Skin of body (tissue), 3 donors: ENCODE measurements at places on chromosomes 5 and 9. TPM values are rescaled to one million over a fixed set of nuclear protein-coding genes. Genes with fewer than 3 reads are reported as not detected.

- no peak for DNase-seq
Observed at GRCh38 chr5:96743805-96744204, 63.9 kb downstream of the ERAP1 start.

The SPATA9 gene
- total RNA-seq = 2.3 TPM

GRCh38 chr5:165783024-165783423 is 2277.6 kb downstream of the MAT2B start:
- no peak for DNase-seq

The SLC34A1 gene
- total RNA-seq = not detected

- DNase-seq = peak; percentile 24
Observed at GRCh38 chr5:15105799-15106393, 234.3 kb upstream of the ANKH start.

DNA sequence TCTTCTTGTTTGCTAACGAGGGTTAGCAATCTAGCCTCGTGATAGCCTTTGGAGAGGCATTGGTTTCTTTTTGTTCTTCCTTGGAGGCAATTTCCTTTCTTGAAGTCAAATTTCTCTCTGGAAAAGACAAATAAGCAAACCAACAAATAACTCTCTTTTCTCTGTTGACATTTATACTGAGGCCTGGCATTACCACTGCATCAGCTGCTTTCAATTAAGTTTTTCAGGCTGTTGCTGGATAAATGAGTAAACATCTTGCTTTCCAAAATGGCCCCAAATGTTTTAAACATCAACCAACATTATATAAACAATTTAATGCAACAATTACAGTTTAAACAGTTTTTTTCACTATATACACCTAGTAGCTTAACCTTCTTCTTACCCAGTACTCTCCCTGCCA is 264.4 kb downstream of the HTR1A start:
- DNase-seq = peak; percentile 0

DNA sequence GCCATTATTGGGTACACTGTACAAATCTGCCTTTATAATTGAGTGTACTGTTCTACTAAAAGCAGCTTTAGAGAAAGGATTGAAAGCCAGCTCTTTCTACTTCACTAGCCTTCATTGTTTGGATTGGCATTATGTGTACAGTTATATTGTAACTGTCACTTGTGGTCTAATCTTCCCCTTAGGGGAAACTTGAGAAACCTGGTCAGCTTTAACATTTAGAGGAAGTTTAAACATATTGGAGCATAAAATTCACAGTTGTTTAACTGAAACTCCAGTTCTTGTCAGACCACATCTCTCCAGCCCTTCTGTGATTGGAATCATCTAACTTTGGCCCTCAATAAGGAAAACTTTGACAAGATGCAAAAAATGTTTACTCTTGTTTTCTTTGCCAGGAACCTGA is 24.6 kb downstream of the PIK3R1 start:
- DNase-seq = no peak

- DNase-seq = no peak
Observed at GRCh38 chr5:463301-463700, 20.3 kb downstream of the EXOC3 start.

- no peak for DNase-seq
Observed at GRCh38 chr9:134590240-134591081, 51.1 kb upstream of the COL5A1 start.

GRCh38 chr5:51375084-51375483 is 8.2 kb upstream of the ISL1 start:
- DNase-seq = no peak

The MEGF9 gene
- total RNA-seq = 24.2 TPM

DNA sequence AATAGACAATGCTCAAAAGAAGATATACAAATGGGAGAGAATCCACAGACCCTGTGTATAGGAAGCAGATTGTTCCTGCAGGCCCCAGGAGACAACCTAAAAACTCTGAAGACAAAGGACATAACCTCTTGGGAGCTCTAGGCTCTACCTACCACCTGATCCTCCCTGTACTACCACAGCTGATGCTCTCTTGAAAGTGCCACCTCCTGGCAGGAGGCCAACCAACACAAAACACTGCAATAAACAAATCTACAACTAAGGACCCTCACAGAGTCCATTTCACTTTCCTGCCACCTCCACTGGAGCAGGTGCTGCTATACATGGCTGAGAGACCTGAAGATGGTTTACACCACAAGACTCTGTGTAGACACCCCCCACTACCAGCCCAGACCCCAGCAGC is 49.0 kb downstream of the STARD4 start:
- DNase-seq = no peak

The DBH gene
- total RNA-seq = under 0.01 TPM

DNA sequence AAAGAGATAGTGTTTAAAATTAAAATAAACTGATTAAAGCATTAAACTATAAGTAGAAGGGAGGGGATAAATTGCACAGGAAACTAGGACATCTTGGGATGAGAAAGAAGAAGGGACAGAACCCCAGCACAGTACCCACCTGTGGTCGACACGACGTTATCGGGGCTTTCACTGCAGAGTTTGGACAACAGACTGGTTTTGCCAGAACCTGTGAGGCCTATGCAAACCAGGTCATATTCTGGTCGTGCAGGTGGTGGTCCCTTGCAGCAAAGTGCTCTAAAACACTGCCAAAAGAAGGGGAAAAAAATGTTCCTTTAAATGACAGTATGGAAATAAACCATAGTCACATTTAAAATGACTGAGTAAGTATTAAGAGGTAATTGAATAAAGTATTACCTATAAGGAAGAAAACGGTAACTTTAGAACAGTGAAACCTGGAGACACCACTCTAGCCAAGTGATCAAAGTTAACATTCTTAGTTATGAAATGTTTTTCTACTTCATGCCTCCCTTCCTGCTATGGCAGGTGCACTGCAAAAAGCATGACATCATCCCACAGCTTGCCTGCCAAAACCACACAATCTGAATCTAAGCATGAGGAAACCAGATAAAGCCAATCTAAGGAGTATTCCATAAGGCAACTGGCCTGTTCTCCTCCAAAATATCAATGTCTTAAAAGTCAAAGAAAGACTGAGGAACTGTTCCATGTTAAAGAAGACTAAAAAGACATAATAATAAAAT is 138.6 kb downstream of the ARL15 start:
- no peak for DNase-seq

DNA sequence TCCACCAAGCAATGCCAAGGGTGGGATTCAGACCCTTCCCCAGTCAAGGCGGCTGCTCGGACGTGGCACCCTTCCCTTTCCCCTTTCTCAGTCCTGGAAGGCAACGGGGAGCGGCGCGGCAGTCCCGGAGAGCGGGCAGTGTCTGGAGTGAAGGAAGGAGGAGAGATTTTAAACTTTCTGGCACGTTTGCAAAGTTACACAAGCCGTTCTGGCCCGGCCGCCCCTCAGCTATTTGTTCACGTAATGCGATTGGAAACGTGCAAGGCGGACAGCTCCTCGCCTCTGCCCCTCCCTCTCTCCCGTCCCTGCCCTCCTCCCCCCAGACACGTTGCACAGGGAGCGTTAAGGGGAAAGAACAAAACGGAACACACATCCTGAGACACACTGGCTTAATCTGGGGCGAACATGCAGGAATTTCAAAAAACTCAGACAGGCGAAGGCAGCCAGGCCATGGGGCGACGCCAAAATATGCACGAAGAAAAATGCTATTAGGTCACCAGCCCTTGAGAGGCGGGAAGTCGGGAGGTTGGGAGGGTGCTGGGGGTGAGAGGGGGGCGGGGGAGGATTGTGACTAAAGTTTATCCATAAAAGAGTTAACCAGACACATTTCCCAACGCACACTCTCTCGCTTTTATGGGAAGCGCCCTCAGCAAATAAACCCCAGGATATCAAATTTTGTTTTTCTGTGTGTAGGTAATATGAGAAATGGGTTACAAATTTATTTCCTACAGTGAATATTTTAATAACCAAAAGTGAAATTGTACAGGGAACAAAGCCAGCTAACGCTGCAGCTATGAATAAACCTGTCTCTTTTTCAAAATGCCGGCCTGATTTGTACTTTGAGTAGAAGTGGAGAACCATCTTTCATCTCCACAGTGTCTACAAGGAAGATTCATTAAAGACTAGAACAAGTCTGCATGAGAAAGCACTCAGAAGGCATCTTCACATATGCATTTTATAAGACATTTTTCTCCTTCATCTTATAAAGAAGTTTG is at the start of gene LOX:
Gene LOX (minus strand): TSS at position 144 of the 995 bp plus-strand sequence. CDS start 274 bp downstream, outside the sequence.
- peak; percentile 95 for DNase-seq

DNA sequence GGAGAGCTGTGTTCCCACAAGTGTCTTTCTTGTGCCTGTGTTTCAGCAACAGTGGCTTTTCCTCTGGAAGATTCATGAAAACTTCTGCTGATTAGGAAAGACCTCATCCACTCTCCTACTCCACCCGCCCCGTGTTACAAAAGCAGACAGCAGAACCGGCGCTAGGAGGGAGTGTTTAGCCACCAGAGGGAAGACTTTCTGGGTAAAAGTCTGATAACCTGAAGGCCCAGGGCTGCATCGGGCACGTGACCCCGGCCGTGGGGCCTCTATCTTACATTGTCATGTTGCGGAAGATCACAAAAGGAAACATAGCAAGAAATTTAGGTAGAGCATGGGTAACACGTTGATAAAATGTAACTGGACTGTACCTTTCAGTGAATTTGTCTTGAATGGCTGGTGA is 32.0 kb upstream of the DMRT2 start:
- peak; percentile 12 for DNase-seq

DNA sequence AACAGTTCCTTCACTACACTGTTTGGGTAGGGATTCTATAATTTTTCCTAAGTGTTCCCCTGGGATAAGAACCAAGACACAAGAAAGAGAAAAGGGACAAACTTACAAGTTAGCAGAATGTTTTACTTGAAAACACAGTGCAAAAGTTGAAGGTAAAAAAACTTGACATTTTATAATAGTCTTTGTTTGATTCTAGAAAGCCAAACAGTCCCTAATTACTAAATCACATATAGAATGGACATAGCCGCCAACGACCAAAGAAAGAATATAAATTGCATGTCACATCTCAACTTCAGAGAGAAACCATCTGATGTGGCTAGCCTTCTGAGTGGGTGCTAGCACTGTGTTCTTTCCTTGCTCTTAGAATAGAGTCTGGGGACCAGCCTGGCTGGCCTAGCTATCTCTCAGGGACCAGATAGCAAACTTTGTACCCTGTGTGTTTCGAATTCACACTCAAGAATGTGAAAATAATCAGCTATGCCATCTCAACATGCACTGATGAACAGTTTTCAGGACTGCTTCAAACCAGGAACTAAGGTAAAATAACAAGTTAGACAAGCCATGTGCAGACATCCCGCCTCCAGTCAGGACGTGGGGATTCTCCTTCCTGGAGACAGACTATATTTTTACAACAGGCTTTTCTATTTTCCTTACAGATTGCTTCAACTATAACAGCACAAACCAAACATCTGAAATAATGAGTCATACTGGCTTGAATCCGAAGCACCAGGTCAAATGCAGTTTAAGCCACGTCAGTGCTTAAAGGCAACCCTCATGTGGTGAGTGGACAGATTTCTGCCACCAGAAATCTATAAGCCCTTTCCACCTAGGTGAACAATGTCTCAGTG is 53.7 kb downstream of the LHFPL2 start:
- DNase-seq = peak; percentile 88

The CEP78 gene
- 22.7 TPM for total RNA-seq

- DNase-seq = peak; percentile 35
Observed at GRCh38 chr5:121053055-121053985, 589.2 kb downstream of the PRR16 start.

The IFNB1 gene
- not detected for total RNA-seq

DNA sequence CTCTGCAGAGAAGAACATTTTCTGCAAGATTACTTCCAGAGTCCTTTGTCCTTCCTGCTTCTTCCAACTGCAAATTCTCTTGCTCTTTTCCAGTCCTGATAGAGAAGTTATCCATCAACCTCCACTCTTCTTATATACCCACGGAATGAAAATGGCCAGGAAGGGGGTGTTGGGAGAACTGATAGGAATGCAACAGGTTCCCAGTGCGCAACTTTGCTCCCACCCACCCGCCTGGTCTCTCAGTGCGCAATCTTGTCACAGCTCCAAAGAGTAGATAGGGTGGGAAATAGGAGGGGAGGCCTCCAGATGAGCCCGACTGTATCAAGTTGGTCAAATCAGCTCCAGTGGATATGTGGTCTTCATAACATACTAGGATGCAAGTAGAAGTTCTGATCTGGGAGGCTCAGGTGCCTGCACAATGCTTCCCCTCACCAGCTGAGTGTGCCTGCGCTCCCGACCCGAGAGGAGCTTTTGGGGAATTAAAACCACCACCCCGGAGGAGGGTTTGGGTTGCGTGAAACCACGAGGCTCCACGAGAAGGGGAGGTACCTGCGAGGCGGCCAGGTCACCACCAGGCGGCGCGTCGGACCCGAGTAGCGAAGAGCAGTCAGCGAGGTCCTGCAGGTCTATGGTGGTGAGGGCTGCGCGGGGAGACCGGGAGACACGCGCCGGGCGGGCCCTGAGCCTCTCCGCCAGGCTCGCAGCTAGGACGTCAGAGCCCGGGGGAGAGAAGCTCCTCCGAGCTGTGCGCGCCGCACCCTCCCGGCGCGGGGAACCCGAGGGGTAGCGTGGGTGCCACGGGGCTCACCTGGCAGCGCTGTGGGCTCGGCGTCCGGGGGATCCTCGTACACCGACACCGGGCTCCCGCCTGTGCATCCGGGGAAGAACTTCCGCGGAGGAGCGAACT is 835 bp downstream of the MCIDAS start:
- peak; percentile 22 for DNase-seq

DNA sequence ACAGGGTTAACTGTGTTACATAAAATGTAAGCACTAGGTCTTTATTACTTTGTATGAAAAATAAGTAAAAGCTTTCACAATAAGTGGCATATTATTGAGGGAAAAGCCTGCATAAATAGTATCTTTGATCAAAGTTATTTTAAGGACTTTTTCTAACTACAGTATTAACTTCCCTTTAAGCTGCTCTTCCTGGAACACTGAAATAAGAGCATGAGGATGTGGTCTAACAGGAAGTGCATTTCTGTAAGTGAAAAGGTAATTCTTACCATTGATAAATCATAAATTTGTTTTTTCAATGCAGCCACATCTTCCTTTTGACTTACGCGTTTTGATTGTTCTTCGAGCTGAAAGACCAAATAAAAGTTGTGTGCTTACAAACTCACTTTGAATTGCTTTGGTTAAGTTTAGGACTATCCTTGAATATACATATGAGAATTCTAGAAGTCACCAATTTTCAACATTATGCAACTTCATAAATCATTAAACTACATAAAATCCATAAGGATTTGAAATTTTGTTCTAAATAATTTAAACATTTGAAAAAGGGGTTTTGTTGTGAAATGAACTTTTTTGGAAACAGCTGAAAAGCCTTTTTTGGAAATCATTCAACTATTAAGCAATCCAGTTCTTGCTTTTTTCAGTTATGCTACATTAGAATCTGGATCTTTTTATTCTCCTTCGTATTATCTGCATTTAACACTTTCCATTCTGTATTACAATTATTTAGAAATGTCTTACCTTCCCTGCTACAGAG is 50.6 kb downstream of the RASEF start:
- DNase-seq = peak; percentile 29

- DNase-seq = no peak
Observed at GRCh38 chr9:19446361-19446861, 37.6 kb downstream of the ACER2 start.

DNA sequence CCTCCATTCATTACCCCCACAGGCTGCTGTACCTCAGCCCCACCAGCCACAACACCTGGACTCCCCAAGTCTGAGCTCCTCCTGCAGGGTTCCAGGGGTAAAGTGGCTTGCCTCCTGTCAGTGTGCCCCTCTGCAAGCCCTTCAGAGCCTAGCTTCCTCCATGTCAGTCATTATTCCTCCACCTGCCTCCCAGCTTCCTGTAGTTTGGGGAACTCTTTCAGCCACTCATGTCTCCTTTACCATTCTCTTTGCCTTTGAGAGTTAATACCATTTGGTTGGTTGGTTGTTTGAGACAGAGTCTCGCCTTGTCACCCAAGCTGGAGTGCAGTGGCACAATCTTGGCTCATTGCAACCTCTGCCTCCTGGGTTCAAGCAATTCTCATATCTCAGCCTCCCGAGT is 36.2 kb downstream of the IRF1 start:
- DNase-seq = no peak
